ENCODE measurements at places on chromosomes 1 and 21.

DNA sequence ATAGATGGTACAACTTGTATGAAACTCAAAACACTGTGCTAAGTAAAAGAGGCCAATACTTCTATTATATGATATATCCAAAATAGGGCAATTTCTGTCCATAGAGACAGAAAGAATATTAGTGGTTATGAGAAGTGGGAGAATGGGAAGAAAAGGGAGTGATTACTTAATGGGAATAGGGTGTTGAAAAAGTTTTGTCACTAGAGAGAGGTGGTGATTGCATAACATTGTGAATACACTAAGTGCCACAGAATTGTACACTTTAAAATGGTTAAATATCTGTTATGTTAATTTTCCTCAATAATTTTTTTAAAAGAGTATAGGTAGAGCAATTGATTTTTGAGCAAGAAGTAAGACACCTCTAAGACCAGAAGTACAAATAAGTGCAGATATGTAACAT is 29.7 kb downstream of the GNAT2 start:
- DNase-seq: no peak

DNA sequence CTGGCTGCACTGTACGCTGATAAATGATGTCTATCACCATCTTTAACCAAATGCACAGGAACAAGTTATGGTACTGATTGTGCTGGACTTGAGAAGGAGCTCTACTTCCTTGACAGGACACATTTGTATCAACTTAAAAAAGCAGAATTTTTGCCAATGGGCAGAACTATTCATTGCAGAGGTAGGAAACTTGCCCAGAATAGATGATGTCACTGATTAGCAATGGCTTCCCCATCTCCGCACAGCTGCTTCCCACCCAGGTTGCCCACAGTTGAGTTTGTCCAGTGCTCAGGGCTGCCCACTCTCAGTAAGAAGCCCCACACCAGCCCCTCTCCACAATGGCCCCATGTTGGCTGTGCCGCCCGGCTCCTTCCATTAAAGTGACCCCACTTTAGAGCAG is 33.4 kb downstream of the CAPN2 start:
- DNase-seq: no peak

GRCh38 chr1:61748566-61748965 is 6.3 kb downstream of the PATJ start:
- no peak for DNase-seq

- DNase-seq: no peak
Observed at GRCh38 chr1:111227434-111227833, at the start of gene CHI3L2. Gene CHI3L2 (plus strand): TSS chr1:111227713. CDS start chr1:111227730, 17 bp downstream.

DNA sequence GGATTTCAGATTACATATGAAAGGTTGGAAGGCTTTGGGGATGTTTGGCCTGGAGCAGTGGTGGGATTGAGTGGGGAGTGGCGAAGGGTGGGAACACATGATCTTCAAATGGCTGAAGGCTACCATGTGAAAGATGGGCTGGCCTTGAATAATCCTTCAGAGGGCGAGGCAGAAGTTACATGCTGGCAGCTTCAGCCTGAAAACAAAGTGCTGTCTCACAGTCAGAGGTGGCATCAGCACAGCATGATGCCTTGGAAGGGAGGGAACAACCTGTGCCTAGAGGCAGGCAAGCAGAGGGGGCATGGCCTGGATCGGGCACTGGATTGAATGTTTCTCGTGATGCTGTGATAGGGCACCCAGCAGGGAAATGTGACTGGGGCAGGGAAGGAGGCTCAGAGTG is 130.8 kb downstream of the BEND5 start:
- DNase-seq: no peak

DNA sequence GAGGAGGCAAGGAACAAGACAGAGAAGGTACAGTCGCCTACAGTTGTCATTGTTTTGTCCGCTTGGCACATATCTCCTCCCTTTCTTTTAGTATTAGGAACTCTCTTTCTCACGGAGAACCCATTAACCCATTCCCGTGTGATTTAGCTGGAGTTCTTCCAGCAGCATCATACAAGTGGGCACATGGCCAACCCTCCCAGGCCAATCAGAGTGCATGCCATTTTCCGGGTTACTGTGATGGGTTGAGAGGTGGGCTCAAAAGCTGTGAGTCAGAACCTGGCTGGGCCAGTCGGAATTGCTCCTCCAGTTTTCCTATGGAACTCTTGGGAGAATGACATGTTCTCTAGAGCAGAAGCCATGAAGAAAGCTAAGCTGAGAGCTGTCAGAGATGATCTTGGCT is 83.1 kb upstream of the SOD1 start:
- no peak for DNase-seq

- no peak for DNase-seq
Observed at GRCh38 chr1:65235867-65236805, 73.2 kb upstream of the DNAJC6 start.

DNA sequence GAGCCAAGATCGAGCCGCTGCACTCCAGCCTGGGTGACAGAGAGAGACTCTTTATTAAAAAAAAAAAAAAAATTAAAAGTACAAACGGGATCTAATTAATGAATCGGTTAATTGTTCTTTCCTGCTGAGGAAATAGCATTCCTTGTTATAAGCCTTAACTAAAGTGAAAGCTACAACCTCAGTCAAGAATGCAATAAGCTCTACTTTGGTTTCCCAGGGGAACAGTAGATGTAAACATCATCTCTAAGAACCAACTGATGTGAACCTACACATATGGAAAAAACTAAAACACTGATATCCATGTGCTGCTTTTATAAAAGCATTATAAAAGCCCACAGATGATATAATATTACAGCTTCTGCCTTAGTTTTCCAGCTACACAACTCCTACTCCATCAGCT is 41.9 kb downstream of the LPGAT1 start:
- DNase-seq: no peak

- no peak for DNase-seq
Observed at GRCh38 chr1:87473203-87473661, 144.6 kb downstream of the LMO4 start.

DNA sequence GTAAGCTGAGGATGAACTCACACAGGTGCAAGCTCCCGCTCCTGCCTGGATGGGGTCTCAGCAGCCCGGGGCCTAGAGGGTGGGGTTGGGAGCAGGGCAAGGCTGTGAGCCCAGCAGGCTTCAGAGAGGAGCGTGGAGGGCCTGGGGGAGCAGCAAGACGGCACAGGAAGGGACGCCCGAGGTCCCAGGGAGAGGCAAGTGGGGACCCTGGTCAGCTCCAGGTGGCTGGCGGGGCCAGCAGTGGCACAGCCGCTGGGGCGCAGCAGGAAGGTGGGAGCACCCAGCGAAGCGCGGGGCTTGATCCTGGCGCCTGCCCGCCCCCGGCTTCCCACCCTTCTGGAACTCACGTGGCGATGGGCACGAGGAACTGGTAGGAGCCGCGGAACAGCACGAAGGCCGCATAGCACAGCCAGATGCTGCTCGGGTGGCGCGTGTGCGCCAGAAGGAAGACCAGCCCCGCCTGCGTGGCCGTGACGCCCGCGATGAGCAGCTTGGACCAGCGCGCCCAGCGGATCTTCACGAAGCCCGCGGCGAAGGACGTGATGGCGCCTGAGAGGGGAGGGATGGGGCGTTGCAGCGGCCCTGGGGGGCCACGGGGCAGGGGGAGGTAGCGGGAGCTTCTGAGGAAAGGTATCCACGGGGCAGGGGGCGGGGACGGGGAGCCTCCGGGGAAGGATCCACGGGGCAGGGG is 11.7 kb downstream of the SLC19A1 start:
- no peak for DNase-seq

GRCh38 chr21:43273708-43274021 is 104.9 kb downstream of the CRYAA start:
- DNase-seq: no peak

GRCh38 chr21:18114810-18115209 is 129.8 kb upstream of the CHODL start:
- DNase-seq: no peak

GRCh38 chr1:233105225-233105624 is 154.8 kb downstream of the NTPCR start:
- DNase-seq: no peak
